NCI-H345 (cell line): ENCODE measurements at places on chromosomes 4 and X.

- no peak for DNase-seq
Observed at GRCh38 chr4:6228158-6229067, 28.1 kb upstream of the JAKMIP1 start.

DNA sequence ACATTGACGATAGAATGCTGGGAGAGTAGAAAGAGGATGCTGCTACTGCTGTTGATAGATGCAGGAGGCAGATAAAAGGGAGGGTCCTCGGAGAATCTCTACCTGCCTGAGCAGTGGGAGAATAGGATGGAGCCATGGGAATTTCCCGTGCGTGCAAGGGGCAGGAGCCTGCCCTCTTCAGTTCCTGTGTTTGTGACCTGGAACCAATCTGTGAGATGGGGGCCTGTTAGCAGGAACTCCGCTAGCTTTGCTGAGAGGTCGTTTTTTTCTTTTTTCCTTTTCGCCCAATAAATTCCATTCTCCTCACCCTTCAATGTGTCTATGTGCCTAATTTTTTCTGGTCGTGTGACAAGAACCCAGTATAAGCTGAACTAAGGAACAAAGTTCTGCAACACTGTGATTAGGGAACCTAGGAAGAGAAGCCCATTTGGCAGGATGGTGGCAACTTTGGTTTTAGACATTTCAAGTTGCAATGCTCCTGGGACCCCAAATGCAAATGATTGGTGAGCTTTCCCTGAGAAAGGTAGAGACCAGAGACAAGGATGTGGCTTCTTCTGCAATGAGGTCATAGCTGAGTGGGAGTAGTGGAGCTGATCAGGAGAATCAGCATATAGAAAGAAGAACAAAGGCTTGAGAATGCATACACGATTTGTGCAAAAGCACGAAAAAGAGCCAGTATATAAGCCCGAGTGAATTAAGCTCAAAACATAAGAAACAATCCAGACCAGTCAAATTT, 23.9 kb downstream of the SLC39A8 start:
- DNase-seq: no peak

- DNase-seq: no peak
Observed at GRCh38 chrX:426881-427280, 40.2 kb upstream of the PPP2R3B start.

DNA sequence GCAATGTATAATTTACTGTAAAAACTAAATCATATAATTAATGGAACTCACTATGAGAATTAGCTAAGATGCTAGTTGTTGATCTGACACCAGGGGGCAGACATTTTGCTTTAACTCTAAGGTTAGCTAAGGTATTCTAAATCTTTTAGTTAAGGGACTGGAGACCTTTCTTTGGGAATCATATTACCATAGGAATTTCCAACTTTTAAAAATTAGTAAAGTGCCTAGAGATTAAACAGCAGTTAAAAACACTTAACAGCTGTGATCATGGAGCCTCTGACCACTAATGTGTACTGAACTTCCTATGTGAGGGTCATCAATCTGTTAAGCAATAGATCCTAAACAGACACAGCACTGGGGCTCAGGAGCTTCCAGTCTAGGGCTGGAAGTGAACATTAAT, 226.6 kb downstream of the NSUN7 start:
- peak; percentile 47 for DNase-seq

DNA sequence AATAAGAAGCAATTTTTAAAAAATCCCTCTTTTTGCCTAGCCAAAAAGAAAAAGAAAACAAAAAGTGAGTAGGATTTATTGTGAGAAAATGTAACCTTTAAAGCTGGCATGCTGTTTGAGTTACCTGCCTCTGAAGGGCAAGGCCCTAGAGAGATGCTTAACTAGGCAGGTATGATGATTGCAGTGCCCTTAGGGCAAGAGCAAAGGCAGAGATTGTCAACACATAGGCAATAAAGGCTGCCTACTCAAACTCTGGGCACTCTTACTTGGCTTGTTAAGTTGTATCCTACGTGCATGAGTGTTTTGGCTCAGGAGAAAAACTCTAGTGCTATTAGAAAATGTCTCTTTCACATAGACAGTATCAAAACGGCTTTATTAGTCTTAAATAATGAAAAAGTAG, 306.0 kb downstream of the RPA4 start:
- DNase-seq: peak; percentile 34

GRCh38 chr4:47686294-47686872, 151.5 kb downstream of the CORIN start:
- DNase-seq: peak; percentile 4

- no peak for DNase-seq
Observed at GRCh38 chr4:8323947-8324555, 54.5 kb downstream of the HTRA3 start.

GRCh38 chr4:76210452-76210851, 3.2 kb downstream of the SCARB2 start:
- no peak for DNase-seq

DNA sequence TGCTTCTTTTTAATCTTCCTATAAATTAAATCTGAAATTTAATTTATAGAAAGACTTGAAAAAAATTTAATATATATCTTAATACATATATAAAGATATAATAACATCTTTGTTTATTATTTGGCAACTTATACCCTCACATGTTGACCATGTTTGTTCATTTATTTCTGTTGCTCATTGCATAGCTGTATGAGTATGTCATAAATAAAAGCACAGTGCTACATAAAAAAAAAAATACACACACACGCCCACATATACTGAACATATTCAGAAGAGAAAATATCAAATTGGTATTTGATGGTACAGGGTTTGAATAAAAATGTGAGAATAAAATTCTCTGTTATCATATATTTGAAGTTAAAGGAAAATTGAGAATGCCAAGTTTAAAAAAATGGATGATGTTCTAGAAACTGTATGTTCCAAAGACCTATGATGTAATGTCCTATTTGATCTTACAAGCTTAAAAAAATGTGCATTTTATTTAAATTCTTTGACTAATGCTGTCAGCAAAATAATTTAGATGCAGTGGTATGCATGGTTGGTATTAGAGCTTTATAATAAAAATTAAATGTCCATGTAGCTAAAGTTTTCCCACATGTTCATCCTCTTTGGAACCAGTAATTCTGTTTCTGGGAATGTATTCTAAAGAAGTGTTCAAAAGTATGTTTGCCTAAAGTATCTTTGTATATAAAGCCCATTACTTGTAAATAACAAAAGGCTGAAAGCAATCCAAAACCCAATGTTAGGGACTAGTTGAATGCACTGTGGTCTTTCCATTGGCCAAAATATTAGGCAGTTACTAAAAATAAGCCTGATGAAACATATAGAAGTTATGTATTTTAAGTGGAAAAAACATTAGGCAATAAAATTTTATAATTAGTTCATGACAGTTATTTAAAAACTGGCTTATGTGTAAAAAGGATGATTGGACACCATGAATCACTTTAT, 12.9 kb downstream of the TMEM184C start:
- no peak for DNase-seq

DNA sequence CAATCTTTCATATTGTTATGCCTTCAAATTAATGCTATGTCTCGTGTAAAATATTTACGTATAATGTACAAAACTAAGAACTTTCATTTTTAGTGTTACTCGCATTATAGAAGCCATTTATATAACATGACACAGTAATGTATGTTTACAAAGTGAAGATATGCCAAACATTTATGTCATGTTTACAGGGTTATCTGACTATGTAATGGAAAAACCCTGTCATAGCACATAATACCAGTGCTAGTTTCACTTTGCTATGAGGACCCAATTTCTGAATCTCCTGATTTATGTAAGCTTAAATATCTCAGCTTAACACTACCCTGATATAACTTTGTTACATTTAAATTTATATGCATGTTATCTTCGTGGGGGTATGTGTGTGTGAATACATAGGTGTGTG, 233.1 kb downstream of the FAT4 start:
- no peak for DNase-seq

DNA sequence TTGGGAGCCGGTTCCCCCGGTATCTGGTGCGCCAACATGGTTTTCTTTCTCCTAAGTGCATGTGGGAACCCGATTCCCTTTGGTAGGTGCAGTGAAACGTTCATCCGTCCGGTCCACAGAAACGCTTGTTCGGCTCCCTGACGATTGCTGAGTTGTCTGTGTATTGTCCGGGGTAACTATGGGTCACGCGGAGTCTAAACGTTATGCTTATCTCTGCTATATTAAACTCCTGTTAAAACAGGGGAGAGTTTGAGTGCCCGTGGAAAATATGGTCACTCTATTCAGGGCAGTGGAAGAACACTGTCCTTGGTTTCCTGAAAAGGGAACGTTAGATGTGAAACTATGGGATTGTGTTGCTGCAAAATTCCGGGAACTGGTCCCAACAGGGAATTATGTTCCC, 32.4 kb upstream of the MGST2 start:
- DNase-seq: no peak

DNA sequence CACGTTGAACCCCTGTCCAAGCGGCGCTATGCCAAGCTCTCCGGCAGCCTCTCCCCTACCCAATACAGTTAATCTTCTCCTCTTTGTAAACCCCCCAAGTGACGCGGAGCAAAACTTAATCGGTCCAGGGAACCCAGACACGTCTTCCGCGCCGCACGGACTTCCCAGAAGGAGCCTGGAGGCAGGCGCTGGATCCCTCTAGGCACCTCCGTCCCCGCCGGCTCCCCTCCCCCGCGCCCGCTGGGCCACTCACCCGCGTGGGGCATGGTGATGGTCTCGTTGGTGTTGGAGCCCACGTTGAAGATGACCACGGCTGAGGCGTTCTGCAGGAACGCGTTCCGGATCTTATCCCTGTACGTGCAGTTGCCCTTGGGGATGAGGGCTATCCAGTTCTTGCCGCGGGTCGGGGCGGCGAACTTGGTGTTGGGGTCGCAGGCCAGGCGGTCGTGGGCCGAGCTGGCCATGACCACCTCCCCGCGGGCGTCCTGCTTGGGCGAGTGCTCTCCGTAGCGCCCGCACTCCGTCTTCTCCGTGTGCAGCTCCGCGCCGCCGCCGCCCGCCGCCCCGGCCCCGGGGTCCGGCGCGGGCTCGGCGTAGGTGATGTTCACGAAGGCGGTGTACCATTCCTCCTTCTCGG, 1.1 kb downstream of the RNF150 start:
- peak; percentile 8 for DNase-seq

DNA sequence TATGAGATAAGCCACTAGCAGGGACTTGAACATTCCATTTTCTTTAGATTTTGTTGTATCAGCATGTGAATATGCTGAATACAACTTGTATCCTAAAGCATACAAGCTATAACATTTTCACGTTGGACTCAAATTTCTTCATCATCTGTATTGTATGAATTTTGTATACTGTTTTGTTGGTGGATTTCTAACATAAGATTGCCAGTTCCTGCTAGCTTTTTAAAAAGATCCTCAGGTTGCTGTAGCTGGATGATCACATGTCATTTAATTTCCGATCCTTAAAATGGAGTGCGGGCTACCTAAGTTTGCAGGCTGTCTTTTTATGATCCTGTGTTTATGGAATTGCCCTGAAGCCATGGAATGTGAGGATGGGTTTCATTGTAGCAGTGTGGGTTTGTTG, 6.9 kb downstream of the PDLIM5 start:
- no peak for DNase-seq

DNA sequence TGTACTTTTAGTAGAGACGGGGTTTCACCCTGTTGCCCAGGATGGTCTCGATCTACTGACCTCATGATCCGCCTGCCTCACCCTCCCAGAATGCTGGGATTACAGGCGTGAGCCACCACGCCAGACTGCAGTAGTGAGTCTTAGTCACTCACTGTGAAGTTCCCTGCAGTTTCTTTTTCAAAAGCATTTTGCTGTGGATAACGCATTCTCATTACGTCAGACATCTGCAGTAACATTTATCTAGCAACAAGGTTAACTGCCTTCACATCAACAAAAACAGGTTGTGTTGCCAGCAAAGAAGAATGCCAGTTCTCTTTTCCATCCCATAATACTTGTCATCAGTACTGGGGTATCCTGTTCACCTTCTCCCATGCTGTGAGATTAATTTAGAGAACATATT, 164.6 kb downstream of the DHRSX start:
- no peak for DNase-seq

DNA sequence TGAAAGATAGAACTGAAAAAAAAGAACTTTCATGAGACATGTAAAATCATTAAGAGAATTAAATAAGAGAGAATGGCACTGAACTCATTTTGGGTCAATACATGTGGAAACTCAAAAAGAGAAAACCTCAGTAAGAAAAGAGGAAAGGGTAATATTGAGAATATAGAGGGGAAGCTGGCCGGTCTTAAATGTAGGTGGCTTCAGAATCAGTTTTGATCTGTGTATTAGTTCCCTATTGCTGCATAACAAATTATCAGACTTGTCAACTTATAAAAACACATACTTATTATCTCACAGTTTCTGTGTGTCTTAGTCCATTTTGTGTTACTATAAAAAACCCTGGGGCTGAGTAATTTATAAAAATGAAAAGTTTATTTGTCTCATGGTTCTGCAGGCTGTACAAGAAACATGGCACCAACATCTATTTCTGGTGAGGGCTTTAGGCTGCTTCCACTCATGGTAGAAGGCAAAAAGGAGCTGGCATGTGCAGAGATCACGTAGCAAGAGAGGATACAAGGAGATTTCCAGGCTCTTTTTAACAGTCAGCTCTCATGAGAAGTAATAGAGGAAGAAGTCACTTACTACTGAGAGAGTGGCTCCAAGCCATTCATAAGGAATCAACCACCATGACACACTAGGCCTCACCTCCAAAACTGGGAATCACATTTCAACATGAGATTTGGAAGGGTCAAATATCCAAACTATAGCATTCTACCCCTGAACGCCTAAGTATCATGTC, 29.6 kb downstream of the SATL1 start:
- no peak for DNase-seq

GRCh38 chr4:158936238-158936637, 166.6 kb upstream of the RAPGEF2 start:
- DNase-seq: no peak

- DNase-seq: no peak
Observed at GRCh38 chr4:68905598-68905938, 46.0 kb downstream of the UGT2A3 start.

GRCh38 chrX:106802063-106802387, 448 bp upstream of the TBC1D8B start:
- DNase-seq: no peak

DNA sequence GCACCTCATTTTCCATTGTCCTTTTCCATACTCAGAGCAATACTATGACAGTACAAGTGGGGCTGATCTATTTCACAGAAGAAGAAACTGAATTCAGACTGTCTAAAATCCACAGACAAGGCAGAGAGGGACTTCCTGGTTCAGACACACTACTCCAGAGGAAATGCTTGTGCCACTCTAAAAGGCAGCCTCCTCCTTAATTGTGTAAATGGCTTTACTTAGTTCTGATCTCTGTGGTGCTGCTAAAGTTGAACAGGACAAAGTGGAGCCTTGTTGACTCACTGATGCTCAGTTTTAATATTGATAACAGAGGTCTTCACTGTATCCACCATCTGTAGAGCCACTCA, 122.4 kb downstream of the KIT start:
- no peak for DNase-seq

GRCh38 chr4:166846939-166847338, 387.4 kb downstream of the SPOCK3 start:
- DNase-seq: no peak

- DNase-seq: no peak
Observed at GRCh38 chr4:186260117-186260503, 5.9 kb upstream of the F11 start.
